ENCODE measurements at places on chromosomes 3 and 15.

DNA sequence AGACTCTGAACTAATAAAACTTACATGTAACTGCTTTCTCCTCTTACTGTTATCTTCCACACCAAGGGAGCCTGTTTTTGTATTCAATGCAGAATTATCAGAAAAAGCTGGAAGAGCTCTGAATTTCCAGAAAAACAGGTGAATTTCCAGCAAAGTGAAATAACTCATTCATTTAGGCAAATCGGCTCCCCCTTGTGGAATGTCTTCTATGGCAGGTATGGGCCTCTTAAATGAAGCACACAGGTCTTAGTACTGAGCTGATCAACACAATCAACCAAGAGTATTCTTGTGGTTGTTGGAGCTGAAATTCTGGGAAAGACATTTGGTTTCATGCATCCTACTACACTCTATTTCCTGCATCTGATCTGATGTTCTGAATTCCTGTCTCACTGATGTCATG is 31.0 kb upstream of the PTPRG start:
- no peak for DNase-seq

- DNase-seq: no peak
Measured at GRCh38 chr3:130971208-130971607, 55.4 kb downstream of the ASTE1 start.

GRCh38 chr15:26358708-26359107 is 414.2 kb downstream of the GABRB3 start:
- no peak for DNase-seq

- no peak for DNase-seq
Measured at GRCh38 chr15:47442371-47442770, 274.9 kb upstream of the SEMA6D start.

DNA sequence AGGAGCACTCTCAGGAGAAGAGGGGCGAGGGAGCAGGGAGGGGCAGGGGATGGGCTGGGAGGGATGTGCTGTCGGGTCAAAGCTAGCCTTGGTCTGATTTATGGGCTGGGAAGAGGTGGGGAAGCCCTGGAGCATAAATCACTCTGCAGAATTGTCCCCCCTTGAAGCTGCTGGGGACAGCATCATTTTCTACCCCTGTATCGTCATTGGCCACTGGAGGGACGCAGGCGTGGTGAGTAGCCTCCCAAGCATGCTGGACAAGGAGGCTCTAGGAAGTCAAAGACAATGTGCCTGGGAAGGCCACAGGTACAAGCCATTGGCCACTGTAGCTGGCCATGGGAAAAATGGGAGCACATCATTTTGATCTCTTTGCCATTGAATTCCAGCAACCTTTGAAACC is 175.5 kb upstream of the CTDSPL start:
- no peak for DNase-seq

DNA sequence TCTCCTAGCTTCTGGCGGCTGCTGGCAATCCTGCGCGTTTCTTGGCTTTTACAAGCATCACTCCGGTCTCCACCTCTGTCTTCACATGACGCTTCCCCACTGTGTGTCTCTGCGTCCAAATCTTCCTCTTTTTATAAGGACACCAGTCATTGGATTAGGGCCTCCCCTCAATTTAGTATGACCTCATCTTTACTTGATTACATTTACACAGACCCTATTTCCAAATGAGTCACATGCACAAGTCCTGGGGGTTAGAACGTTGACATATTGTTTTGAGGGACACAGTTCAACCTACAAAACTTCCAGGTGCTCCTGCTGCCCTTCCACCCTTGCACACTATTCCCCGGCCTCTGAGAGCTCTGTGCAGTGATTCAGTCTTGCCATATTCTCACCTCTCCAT is 215.3 kb downstream of the OPA1 start:
- DNase-seq: no peak

- DNase-seq: no peak
Measured at GRCh38 chr3:106172780-106173179, 304.0 kb upstream of the CBLB start.

DNA sequence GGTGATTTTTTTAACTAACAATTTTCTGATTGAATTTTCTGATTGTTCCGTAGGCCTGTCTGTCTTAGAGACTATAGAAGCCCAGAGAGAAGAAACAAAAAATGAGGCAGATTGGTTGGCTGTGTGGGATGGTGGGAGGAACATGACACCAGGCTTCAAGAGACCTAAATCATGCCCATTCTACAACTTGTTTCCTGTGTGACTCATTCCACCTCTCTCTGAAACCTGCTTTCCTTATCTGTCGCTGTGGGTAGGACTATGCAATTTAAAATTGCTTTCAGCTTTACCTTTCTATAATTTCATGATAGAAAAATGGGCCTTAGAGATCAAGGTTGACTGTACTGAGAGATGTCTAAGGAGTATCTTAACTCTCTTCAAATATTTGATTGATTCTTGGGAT is 44.5 kb downstream of the OXNAD1 start:
- peak; percentile 19 for DNase-seq

DNA sequence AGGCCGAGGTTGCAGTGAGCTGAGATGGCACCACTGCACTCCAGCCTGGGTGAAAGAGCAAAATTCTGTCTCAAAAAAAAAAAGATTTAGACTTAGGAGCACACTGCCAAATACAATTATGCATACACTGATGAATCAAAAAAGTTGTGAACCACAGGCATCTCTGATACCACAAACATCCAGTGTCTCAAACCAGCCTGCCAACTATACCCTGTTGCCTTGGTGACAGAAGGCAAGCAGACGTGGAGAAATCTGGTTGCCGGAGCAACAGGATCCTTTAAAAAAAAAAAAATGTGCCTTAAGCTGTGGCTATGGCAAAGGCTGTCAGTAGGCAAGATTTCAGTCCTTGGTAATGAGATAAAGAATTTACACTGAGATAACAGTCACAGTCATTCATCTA is 202.3 kb downstream of the NEK10 start:
- no peak for DNase-seq

GRCh38 chr3:73500321-73500720 is 124.4 kb downstream of the PDZRN3 start:
- no peak for DNase-seq

DNA sequence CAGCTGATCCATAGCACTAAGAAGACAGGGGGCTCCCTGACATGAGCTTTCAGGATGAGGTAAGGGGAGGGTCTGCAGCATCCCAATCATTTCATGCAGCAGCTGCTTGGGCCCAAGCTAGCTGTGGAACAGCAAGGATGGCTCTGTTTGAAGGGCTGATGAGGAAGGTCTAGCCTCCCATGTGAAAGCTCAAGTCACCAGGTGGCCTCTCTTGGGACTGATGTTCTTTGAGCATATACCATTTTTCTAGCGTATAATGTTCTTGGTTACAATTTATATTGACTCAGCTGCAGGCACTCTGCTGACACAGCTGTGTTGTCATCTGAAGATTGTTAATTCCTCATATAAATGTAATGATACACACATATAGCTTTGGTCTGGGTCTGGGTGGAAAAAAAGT is 87.0 kb downstream of the CD200R1L start:
- DNase-seq: no peak

DNA sequence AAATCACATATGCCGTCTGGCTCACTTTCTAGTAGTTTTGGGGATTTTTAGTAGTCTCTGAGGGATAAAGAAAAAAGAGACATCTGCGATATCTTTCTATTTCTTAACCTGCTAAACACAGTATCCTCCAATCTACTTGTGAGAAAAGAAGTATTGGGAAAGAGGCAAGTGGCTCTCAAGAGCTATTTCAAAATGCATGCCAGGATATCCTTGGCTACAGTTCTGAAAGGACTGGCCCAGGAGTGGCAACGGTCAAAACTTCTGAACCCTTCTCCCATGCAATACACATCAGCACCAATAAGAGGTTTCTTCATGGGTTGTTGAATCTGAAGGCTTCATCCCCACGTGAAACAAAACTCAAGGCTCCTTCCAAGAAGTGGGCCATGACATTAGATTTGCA is 204.0 kb upstream of the WNT5A start:
- DNase-seq: no peak

GRCh38 chr3:124174910-124175874 is 183.3 kb upstream of the ROPN1 start:
- no peak for DNase-seq

- DNase-seq: no peak
Measured at GRCh38 chr3:118204052-118204656, 830.5 kb downstream of the IGSF11 start.

GRCh38 chr3:107913701-107914100 is 177.1 kb downstream of the CD47 start:
- no peak for DNase-seq

GRCh38 chr3:128807186-128807830 is 72.1 kb upstream of the ACAD9 start:
- DNase-seq: no peak

DNA sequence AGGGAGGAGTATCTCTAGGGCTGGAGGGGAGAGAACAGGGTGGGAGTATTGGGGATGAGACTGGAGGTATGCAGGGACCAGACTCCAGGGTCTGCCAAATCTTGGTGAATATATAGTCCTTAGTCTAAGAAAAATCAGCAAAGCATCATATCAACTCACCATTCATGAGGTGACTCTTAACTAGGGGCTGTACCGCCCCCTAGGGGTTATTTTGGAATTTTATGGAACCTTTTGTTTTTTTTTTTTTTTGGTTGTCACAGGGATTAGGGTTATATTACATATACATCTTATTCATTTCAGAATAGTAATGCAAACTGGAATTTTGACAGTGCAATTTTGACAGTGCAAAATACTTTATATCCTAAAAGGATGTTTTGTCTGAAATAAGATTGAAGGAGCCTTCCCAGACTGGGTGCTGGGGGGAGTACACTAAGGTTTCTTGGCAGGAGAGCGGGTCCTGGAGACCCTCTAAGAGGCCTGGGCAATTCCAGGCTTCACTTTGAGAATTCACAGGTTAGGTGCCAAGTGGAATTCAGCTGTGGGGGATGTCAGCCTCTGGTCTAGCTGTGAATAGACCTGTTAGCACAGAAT is 7.5 kb downstream of the CMTM7 start:
- DNase-seq: no peak

- DNase-seq: no peak
Measured at GRCh38 chr3:176274161-176274560, 923.1 kb downstream of the TBL1XR1 start.

GRCh38 chr3:176839901-176840300 is 357.4 kb downstream of the TBL1XR1 start:
- no peak for DNase-seq

- DNase-seq: no peak
Measured at GRCh38 chr3:142481196-142481595, 33.4 kb upstream of the XRN1 start.

- no peak for DNase-seq
Measured at GRCh38 chr3:143763564-143764162, 84.6 kb downstream of the SLC9A9 start.

- no peak for DNase-seq
Measured at GRCh38 chr3:148513096-148513543, 184.6 kb upstream of the AGTR1 start.

GRCh38 chr3:129688271-129688895 is 81.9 kb upstream of the PLXND1 start:
- DNase-seq: no peak

- no peak for DNase-seq
Measured at GRCh38 chr15:83698294-83698693, 44.4 kb downstream of the ADAMTSL3 start.

- no peak for DNase-seq
Measured at GRCh38 chr3:175383371-175383770, 524.2 kb downstream of the NAALADL2 start.

GRCh38 chr15:52261498-52262242 is 33.9 kb downstream of the MYO5C start:
- DNase-seq: no peak

GRCh38 chr3:141442914-141443313 is 43.9 kb upstream of the RASA2 start:
- DNase-seq: no peak

- no peak for DNase-seq
Measured at GRCh38 chr15:69648775-69649735, 196.4 kb downstream of the RPLP1 start.

DNA sequence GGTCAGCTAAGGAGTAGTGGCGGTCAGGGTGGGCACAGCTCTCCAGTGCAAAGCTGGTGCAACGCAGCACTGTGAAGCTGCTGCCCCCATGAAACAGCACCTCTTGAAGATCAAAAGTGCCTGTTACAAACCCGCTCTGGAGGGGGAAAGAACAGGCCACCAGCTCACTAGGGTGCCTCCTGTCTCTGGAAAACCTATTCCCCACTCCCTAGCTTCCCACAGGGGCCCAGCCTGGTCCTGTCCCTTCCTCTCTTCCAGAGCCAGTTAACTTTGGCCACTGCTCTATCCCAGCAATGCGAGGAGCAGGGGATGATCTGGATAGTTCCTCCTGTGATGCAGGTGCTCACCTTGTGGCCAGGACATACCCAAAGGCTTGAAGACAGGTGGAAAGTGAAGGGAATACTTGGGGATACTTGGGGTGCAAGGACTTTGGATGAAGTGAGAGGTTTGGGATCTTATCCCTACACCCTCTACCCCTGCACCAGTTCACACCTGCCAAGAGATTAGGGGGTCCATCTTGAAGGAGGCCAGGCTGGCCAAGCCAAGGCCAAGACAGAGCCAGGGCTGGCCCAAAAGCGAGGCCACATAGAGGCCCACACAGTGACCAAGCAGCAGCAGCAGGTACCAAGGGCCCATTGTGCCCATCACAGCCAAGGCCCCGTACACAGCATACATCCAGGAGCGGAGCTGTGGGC is 4.2 kb downstream of the HHATL start:
- no peak for DNase-seq

GRCh38 chr3:17234382-17234781 is 349.6 kb downstream of the PLCL2 start:
- no peak for DNase-seq

GRCh38 chr15:80804970-80805495 is 25.9 kb downstream of the CEMIP start:
- no peak for DNase-seq

DNA sequence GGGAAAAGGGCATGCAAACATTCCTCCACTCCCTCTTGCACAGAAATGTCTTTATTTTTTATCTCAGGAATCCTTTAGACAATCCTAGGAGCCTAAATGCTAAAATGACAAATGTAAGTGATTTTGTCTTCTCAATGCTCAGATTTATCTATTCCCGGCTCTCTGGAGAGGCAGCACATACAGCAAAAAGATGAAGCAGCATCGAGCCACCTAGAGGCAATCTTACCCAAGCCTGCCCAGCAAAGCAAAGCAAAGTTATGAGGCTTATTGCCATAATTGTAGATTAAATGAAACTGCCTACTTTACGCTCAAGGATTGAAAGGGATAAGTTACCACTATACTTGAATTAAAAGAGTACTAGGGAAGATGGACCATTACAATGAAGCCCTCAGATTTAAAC is 750.4 kb upstream of the NR2F2 start:
- no peak for DNase-seq

DNA sequence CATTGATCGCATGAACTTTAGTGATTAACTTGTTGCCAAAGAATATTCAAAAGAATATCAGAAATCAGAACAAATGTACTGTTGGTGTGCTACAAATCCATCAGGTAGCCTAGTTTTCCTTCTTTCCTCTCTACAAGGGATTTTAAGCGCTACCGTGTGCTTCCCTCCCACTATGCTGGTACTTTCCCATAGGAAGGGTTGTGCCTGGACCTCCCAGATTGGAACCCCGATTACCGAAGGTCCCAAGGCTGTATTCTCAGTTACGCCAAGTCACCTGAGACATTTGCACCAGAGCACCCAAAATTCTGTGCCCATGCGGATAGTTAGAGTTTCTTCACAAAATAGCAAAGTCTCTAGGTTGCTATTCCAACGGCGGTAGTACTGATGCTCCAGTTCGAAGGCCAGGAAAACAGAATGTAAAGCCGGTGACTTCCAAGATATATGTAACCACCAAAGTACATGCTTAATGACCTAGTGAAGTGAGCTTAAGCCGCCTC is 23.4 kb upstream of the GATM start:
- no peak for DNase-seq
